ENCODE measurements at places on chromosomes 12 and 14. TPM values are rescaled to one million over a fixed set of nuclear protein-coding genes. Genes with fewer than 3 reads are reported as not detected.
A peak's percentile ranks its signal among the peaks of the same experiment; 100 is the strongest.

GRCh38 chr14:71372411-71372838 lies 465.2 kb downstream of the PCNX1 start:
- no peak for DNase-seq

GRCh38 chr14:24194186-24194872 lies 912 bp downstream of the TM9SF1 start:
- no peak for DNase-seq

- DNase-seq = no peak
Measured at GRCh38 chr14:103695296-103696069, 19.8 kb downstream of the XRCC3 start.

- no peak for DNase-seq
Measured at GRCh38 chr12:64392221-64392620, 1.7 kb upstream of the C12orf56 start.

DNA sequence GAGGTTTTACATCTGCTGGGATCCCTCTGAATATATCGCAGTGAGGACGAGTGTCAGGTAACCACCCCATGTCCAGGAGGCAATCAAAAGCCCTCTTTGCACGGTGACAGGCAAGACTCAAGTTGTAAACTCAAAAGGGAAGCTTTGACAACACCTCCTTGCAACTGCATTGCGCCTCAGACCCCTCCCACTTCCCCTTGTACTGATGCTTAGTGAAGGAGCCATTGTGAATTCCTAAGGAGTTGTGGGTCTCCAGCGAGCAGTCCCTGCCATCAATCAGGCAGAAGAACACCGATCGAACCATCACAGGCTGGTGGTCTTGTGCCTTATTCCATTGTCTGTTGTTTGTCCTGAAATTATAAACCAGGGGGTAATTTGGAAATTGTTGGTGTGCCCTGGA lies 112.6 kb downstream of the CCDC60 start:
- no peak for DNase-seq

The FOXN4 gene
- not detected for total RNA-seq

The C14orf119 gene
- total RNA-seq = 46.1 TPM

GRCh38 chr14:94593749-94594431 lies 12.7 kb downstream of the SERPINA5 start:
- no peak for DNase-seq

GRCh38 chr12:57733928-57734327 lies 4.6 kb downstream of the AGAP2 start:
- no peak for DNase-seq

DNA sequence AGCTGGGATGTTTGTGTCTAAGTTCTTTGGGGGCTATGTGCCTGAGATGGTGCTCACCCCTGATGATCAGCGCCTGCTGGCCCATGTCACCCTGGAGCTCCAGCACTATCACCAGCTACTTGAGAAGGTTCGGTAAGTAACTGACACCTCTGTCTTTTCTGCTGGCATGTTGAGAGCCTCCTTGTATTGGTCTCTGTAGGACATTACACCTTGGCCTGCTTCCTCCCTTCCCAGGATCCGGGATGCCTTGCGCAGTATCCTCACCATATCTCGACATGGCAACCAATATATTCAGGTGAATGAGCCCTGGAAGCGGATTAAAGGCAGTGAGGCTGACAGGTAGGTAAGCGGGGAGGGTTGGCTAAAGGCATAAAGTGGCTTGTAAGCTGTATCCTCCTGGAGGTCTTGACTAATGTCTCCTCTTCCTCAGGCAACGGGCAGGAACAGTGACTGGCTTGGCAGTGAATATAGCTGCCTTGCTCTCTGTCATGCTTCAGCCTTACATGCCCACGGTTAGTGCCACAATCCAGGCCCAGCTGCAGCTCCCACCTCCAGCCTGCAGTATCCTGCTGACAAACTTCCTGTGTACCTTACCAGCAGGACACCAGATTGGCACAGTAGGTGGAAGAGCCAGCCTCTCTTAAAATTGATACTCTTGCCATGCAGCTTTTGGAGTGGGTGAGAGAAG lies 5.5 kb downstream of the DDIT3 start:
- no peak for DNase-seq

- no peak for DNase-seq
Measured at GRCh38 chr12:47782372-47782770, 9.3 kb downstream of the SLC48A1 start.

GRCh38 chr14:35766700-35767082 lies 42.4 kb downstream of the RALGAPA1 start:
- no peak for DNase-seq

- DNase-seq = no peak
Measured at GRCh38 chr14:51727526-51727925, 75.8 kb downstream of the FRMD6 start.

GRCh38 chr14:62546862-62547474 lies 498.3 kb downstream of the KCNH5 start:
- DNase-seq = no peak

DNA sequence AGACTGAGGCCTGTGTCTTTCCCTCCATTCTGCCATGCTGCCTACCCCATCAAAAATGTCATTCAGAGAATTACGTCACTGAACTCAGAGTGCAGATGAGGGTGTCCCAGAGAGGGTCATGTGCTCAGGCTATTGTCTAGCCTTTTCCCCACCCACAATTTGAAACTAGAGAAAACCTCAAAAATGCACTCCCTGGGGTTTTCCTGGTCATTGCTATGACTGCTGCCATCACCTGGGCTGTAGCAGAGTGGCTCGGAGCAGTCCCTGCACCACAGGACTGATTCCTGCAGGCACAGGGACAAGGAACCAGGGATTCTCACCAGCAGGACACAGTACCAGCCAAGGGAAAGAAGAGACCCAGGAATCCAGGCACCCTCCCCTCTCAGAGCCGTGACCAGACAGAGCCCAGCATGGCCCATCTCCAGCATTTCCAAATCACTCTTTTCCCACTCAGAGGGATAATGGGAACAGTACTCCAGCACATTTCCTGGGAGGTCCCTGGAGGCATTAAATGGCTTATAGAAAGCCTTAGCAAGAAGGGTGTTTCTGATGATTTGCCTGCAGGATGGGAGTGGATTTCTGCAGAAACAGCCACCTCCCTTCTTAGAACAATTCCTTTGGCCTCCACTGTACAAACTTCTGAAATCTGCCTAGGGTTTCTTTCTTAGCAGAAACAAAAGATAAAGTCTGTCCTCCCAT lies 45.9 kb downstream of the VWF start:
- DNase-seq = no peak

DNA sequence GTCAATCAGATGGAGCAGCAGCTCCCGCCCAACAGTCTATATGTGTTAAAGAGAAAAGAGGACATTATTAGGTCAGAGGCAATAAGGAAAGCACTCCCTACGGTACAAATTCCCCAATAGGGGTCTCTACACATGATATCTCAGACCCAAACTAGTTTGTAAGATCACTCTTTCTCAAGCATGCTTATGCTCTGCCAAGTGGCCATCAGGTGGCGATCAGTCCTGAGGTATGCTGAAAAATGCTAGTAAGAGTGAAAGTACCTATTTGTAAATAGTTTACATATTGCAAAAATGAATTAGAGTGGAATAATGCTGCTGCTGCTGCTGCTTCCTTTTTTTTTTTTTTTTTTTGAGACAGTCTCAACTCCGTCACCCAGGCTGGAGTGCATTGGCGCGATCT lies 61.0 kb downstream of the CPM start:
- DNase-seq = no peak

GRCh38 chr14:100535287-100536120 lies 51.7 kb downstream of the BEGAIN start:
- no peak for DNase-seq

- peak; percentile 85 for DNase-seq
Measured at GRCh38 chr14:22556021-22556989, 32.7 kb downstream of the DAD1 start.

- DNase-seq = no peak
Measured at GRCh38 chr14:26917086-26917485, 319.3 kb upstream of the NOVA1 start.

DNA sequence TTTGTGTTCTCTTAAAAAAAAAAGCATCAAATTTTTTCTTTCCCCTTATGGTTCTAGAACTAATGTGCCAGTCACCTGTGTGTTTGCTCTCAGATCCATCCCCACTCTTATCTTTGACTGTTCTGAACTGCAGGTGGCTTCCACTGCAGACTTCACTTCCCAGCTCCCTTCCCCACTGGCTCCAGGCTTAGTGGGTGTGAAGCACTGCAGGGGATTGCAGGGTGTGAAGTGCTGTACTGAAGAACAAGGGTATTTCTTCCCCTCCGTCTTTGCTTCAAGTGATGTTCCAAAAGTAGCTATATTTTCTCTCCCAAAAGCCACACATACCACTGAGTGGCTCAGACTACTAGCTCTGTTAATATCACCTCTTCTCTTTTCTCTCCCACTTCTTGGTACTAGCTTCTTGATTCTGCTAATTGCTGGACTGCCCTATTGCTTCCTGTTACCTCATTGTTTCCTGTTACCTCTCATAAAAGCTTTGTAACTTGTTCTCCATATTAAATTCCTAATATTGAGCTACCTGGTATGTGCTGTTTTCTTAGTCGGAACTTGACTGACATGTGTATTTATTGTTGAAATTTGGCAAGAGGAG lies 115.4 kb upstream of the PRICKLE1 start:
- DNase-seq = no peak

The KRT77 gene
- total RNA-seq = not detected

The TDRD9 gene
- 8.7 TPM for total RNA-seq

The CFAP54 gene
- total RNA-seq = 0.86 TPM

DNA sequence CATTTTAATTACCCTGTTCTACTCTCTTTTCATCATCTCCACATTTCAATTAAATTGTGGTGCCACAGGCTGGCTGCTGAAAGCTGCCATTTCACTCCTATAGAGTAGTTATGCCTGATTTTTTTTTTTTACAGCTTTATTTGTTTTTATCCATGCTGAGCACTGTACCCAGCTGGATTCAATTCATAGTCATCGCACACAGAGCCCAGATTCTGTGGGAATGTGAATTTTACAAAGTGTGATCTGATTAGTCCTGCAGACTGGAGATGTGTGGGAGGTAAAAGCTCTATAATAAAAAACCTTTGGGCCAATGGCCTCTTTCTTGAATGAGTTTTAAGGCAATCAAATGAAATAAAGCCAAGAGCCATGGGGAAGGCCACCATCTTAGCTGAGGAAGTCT lies 190.2 kb downstream of the ANO4 start:
- no peak for DNase-seq
